ENCODE measurements at places on chromosomes 4 and X. TPM values are rescaled to one million over a fixed set of nuclear protein-coding genes. Genes with fewer than 3 reads are reported as not detected.

DNA sequence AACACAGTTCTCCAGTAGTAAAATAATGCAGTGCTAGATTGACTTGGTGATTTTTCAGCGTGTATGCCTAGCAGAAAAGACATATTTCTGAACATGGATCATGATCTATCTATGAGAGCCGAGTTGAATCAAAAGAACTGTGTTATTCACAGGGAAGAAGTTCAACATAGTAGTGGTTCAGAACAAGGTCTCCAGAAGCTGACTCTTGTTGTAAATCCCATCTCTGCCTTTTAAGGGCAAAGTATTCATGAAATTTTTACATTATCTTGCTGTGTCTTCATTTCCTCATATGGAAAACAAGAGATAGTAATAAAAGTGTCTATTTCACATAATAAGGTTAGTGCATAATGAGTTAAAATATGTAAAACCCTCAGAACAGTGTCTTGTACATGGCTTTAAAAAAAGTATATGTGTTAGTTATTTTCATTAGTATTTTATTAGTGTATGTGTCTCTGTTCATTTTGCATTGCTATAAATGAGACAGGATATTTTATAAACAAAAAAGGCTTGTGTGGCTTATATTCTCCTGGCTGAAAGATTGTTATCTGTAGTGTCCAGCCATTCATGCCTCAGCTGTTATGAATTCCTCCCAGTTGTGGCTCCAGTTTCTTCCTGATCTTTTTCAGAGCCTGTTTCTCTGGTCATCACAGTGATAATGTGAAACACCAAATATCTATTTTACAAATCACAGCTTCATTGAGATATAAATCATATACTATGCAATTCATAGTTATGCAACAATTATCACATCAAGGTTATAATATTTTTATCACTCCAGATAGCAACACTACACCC is 1351.2 kb downstream of the STIM2 start:
- DNase-seq = no peak

- no peak for DNase-seq
Observed at GRCh38 chrX:136714626-136715599, 65.8 kb downstream of the ARHGEF6 start.

GRCh38 chr4:164508771-164509170 is 245.2 kb upstream of the SMIM31 start:
- DNase-seq = no peak

DNA sequence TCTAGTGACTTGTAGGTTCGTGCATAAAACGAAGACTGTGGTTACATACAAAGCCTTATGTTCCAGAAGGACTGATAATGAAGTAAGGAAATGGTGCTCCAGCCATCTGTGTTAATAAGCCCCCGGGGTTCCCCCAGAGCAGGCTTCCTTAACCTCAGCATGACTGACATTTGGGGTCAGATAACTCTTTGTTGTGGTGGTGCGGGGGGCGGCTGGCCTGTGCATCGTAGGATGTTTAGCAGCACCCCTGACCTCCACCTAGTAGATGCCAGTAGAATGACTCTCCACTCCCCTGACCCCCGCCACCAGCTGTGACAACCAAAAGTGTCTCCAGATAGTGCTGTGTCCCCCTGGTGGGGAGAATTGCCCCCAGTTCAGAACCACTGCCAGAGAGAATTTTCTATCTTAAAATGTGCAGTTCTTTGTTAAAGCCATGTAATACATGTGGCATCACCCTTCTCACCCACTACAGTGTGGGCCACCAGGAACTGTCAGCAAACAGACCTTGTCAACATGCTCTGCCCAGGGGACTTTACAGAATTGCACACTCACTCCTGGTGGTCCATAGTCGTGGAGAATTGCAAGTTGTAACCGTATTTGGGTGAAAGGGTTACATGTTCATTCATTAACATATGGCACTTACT is 7.5 kb downstream of the SH3KBP1 start:
- no peak for DNase-seq

GRCh38 chrX:87846956-87847355 is 329.4 kb downstream of the KLHL4 start:
- no peak for DNase-seq

- no peak for DNase-seq
Observed at GRCh38 chrX:124820738-124821137, 474.4 kb downstream of the SH2D1A start.

AREG gene
- total RNA-seq = 27.1 TPM

MAGEE2 gene
- total RNA-seq = not detected
